ENCODE measurements at places on chromosomes 16 and 17. TPM values are rescaled to one million over a fixed set of nuclear protein-coding genes. Genes with fewer than 3 reads are reported as not detected.

GRCh38 chr16:2335286-2335895, 5.1 kb downstream of the ABCA3 start:
- DNase-seq, result no peak

DNA sequence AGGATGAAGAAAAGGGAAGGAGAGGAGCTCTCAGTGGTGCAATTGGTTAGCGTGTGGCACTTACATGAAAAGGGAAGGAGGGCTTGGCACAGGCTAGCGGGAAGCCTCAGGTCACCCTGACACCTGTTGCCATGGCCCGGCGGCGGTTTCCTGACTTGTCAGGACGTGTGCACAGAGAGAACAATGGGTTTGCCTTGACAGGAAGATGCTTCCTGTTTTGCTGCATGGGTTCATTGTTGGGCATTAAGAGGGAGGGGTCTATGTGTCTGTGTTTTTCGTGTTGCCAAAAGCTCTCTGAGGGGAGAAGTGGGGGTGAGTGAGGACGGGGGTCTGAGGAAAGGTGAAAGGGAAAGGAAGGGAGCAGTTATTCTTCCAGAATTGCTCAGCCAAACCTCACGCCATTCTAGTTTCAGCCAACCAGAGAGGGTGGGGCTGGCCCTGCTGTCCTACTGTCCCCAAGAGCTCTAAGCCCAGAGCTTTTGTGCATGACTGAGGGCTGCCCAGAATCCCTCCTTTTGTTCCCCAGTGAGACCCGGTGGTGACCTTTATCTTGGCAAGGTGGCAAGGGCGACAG, 17.1 kb upstream of the CCR7 start:
- peak; percentile 62 for DNase-seq

RAB26 gene
- not detected for total RNA-seq

UBE2Z gene
- 79.6 TPM for total RNA-seq

DNA sequence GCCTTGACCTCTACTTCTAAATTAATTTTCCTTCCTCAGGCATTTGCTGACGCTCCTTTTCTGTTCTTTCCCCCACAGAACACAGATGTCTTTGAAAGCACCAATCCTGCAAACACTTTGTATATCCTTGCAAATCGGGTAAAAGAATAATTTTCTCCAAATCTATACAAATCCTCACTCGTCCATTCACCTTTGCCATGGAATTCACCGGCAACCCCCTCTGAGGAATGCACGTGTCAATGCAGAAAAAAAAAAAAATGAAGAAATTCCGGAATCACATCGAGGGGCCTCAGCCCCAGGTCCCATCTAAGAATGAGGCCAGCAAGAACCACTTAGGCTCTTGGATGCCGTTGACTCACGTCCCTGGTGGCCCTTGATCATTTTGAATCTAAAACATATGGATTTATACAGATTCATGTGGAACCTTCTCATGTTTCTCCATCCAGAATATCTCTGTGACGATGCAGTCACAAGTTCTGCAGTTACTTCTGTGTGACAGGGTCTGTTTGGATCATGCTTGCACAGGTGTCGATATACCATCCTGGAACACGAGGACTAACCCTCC, 136.9 kb downstream of the RBFOX3 start:
- DNase-seq, result no peak

GRCh38 chr16:86095131-86095752, 196.3 kb downstream of the IRF8 start:
- DNase-seq, result no peak

CCL8 gene
- 3.2 TPM for total RNA-seq

DNA sequence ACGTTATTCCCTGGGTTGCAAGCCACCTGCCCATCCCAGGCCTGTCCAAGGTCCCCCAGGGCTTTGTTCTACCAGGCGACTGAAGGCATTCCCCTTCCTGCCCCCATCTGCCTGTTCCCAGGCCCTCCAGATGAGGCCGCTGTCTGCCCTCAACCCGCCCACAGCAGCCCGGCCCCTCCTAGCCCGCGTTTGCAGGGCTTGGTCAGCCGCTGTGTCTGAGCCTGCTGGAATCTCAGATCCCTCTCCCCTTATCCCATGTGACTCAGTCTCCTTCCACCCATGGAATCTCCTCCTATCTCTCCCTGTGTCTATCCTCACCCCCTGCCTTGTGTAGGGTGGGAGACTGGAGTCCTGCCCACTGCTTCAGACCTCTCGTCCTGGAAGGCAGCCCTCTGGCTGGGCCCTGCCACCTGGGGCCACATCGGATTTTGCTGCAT, 186.0 kb upstream of the TNRC6C start:
- DNase-seq, result peak; percentile 46

PRRT2 gene
- total RNA-seq, result 1.4 TPM

DNA sequence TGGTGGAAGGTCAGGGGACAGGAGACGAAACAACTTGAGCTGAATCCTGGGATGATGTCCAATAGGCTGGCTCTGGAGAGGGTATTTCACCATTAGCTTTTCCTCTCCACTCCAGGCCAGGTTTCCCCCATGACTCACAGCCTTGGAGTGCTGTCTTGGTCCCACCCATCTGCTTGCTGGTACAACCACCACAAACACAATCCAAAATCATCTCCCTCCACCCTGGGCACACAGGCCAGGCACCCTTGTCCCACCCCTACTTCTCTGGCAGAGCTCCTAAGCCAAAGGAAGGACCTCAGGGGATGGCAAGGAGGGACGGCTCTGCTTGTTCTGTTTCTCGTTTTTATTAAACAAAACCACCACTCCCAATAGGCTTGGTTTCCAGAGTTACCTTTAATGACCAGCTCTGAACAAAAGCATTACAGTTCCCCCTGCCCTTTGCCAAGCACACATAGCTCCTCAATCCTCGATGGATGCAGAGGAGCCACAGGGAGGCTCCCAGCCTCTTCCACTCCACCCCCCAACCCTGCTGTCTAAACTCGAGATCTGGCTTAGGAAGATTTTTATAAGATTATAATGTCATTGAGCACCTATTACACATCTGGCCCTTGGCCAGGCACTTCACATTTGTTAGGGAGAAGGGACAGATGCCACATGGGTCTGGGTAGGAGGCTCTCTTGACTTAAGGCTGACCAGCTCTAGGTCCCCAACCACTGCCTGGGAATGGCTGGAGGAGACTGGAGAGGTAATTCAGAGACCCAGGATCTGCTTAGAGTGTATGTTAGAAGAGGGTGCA, 13.3 kb downstream of the CAVIN1 start:
- DNase-seq, result peak; percentile 88

Measured in upper lobe of left lung (tissue), 6 donors.